Fibroblast of skin of left biceps (primary cell): ENCODE measurements at places on chromosomes 1 and 21.

DNA sequence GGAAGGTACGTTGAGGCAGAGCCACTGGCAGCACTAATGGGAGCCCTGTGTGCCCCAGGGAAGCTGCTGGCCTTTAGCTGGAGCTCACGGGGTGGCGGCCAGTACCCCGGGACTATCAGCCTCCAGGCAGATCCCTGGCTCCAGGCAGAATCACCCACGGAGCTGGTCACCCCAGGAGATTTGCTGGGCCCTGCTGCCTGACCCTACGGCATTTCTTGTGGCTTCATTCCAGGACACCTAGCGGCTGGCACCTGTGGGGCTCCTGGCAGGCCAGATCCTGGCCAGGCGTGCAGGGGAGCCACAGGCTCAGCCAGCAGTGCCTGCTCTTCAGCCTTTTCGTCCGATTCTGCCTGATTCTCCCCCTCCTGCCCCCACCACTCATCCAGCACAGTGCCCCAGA is 7.1 kb downstream of the PADI1 start:
- DNase-seq = no peak

DNA sequence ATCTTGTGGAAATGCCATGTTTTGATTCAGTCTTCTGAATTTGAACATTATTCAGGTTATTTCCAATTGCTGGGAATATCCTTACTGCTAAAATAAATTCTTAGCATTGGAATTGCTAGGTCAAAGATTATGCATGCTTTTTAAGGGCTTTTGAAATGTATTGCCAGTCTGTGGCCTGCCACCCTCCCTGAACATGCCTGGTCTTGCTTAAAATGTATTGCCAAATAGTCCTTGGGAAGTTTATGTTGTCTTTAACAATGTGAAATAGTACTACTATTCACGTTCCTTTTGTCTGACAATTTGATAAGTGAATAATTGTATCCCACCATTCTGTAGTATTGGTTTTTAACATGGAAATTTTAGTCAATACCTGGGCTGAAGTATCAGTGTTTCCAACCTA is 13.6 kb downstream of the TARDBP start:
- DNase-seq = no peak

GRCh38 chr1:40266786-40267535 is 8.9 kb downstream of the ZMPSTE24 start:
- no peak for DNase-seq

DNA sequence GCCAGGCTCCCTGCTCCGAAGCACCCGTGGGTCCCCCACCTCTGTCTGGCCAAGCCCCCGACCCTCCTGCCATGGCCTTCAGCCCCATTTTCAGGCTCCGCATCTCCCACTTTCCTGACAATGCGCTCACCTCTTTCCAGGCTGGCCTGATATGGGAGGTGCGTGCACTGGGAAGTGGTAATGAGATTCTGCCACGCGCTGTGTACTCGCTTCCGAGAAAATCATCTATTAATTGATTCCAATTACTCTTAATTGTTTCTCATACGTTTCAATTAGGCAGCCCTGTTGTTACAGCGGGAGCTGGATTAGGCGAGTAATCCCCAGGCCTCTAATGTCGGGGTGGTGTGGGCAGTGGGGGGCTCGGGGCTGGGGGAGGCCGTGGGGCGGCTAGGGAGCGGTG is 122.4 kb upstream of the ARHGEF16 start:
- DNase-seq = no peak

GRCh38 chr21:35284199-35284598 is 235.1 kb upstream of the RUNX1 start:
- DNase-seq = no peak

DNA sequence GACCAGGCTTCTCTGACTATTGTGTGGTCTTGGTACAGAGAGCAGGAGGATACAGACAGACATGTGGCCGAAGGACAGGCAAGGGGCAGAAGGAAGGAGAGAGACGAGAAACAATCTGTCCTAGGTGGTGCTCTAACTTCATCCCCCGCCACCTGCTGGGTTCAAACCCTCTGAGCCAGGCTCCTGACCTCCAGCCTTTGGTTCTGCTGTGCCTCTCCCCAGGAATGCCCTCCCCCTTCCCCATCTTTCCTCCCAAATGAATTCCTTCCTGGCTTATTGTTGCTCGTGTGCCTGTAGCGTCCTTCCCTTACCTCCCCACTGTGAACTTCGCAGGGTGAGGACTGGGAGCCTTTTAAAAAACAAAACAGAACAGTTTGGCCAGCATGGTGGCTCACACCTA is 5.4 kb downstream of the TCEA3 start:
- DNase-seq = no peak

GRCh38 chr21:43268086-43268803 is 99.4 kb downstream of the CRYAA start:
- no peak for DNase-seq

DNA sequence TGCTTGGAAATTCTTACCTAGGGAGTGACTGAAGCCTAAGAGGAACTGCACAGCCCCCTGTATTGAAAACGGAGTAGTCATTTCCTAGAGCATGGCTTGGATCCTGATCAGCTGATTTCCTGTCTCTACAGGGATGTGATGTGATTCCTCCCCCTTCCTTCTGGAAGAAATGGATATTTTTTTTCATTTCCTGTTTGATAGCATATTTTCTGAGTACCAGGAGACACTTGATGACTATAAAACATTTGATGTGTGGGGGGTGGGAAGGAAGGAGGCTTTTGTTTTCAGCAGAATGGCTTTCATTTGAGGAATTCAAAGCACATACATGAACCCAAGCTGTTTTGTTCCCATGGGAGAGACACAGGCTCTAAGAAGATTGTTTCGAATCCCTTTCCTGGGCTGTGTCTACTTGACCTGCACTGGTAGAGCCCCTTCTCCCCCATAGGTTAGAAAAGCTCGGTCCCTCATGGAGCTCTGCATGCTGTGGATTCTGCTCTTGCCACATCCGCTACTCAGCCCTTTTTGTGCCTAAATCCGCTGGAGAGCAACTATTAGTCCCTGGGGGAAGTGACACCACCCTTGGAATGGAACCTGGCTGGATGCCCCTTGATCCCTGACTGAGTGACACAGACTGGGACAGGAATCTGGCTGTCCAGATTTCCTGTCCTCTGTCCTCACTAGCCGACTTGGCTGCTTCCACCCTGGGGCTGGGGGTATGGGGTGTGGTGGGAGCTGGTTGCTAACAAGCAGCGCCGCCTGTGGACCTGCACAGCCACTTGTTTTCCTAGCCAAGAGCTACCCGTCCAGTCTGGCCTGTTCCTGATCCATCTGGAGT is 71.8 kb upstream of the MACF1 start:
- DNase-seq = no peak

GRCh38 chr1:36889478-36890226 is 144.7 kb downstream of the GRIK3 start:
- no peak for DNase-seq

- DNase-seq = no peak
These were observed 98.8 kb downstream of the RHOU start for GRCh38 chr1:228833911-228834688.

DNA sequence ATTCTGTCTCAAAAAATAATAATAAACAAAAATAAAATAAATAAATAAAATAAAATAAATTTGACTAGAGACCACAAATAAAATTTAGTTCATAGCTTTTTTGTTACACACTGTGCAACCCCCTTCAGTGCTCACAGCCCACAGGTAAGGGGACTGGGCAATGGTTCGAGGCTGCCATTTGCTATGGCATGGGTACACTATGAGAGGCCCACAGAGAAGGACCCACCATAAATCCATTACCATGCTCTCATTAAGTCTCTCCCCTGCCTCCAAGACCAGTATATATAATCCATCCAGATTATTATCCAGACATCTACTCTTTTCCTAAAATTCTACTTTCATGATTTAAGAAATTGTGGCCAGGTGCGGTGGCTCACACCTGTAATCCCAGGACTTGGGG is 8.7 kb upstream of the RIT1 start:
- DNase-seq = no peak

- no peak for DNase-seq
These were observed 315.5 kb downstream of the GPATCH2 start for GRCh38 chr1:217315346-217315745.

DNA sequence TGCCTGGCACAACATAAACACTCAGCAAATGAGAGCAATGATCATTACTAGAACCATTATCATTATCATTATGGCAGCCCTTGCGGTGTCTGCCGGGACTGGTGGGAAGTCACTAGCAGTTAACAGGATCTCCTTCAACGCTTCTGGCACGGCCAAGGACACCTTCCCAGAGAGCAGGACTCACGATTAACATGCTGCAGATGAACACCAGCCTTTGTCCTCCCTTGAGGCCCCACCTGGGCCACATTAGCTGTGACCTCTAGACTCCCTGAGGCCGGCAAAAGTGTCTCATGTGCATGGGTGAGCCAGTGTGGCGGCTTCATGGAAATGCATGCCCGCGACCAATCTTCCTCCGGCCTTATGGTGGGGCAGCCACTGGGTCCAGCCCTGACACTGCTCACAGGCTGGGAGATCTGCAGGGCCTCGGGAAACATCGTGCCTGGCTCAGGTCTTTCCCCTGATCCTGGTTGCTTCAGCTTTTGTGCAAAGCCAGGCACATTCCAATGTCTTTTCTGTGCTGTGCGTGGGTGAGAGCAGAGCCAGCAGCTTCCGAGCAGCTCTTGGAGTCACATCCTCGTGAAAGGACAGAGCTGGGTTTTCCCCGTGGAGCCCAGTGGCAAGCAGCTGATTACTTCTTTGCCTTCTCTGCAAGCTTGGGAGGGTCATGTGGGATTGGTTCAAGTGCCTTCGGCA is 107.3 kb downstream of the HMGB4 start:
- no peak for DNase-seq

DNA sequence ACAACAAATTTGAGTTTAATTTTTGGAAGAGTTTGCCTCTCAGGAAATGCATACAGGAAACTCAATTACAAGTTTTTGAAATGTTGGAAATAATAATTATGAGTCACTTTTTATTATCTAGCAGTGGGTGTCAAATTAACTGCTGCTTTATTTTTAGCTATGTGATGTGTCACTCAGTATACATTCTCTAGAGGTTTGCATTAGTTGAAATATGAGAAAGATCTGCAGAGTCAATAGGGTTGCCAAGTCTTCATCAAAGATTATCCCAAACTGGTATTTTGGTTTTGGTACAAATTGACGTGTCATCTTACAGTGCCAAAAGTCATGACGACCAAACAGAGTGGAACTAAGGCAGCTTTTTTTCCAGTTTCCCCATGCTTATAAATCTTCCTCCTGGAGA is 54.3 kb upstream of the DIPK1A start:
- DNase-seq = peak; percentile 32
